Activated T-cell treated with anti-CD3 and anti-CD28 coated beads, Interleukin-2, amount 50 U/mL, for 72 hours (primary cell): ENCODE measurements at places on chromosomes 5 and 9. TPM values are rescaled to one million over a fixed set of nuclear protein-coding genes. Genes with fewer than 3 reads are reported as not detected.
A peak's percentile ranks its signal among the peaks of the same experiment; 100 is the strongest.

CRB2 gene
- not detected for total RNA-seq

GRCh38 chr5:154174091-154174490, 16.4 kb upstream of the GALNT10 start:
- no peaks in the 10 kb centered on the region for H3K36me3 ChIP-seq
- peaks cover 8% of the 10 kb centered on the region for H3K27me3 ChIP-seq
- no peak for DNase-seq

- no peaks in the 10 kb centered on the region for H3K36me3 ChIP-seq
- H3K27me3 ChIP-seq: peaks cover 5% of the 10 kb centered on the region
- no peak for DNase-seq
- H3K27ac ChIP-seq: no peak overlapping the region
Measured at GRCh38 chr5:178337334-178337741, 104.7 kb upstream of the PHYKPL start.

GRCh38 chr5:32057187-32058096, 116.7 kb downstream of the GOLPH3 start:
- no peaks in the 10 kb centered on the region for H3K4me1 ChIP-seq
- no peaks in the 10 kb centered on the region for H3K27me3 ChIP-seq
- H3K4me3 ChIP-seq: no peak overlapping the region
- no peak for DNase-seq
- no peaks in the 10 kb centered on the region for H3K36me3 ChIP-seq

- no peaks in the 10 kb centered on the region for H3K27me3 ChIP-seq
- no peaks in the 10 kb centered on the region for H3K4me1 ChIP-seq
- no peaks in the 10 kb centered on the region for H3K36me3 ChIP-seq
- no peak overlapping the region for H3K27ac ChIP-seq
- no peak overlapping the region for H3K4me3 ChIP-seq
- DNase-seq: no peak
Measured at GRCh38 chr9:12972608-12973589, 198.1 kb downstream of the LURAP1L start.

LCN2 gene
- total RNA-seq: not detected

GRCh38 chr5:28748446-28748845, 1710.1 kb upstream of the CDH9 start:
- no peaks in the 10 kb centered on the region for H3K27me3 ChIP-seq
- H3K27ac ChIP-seq: no peak overlapping the region
- DNase-seq: no peak
- no peaks in the 10 kb centered on the region for H3K4me1 ChIP-seq

JADE2 gene
- total RNA-seq: 88.8 TPM

DNA sequence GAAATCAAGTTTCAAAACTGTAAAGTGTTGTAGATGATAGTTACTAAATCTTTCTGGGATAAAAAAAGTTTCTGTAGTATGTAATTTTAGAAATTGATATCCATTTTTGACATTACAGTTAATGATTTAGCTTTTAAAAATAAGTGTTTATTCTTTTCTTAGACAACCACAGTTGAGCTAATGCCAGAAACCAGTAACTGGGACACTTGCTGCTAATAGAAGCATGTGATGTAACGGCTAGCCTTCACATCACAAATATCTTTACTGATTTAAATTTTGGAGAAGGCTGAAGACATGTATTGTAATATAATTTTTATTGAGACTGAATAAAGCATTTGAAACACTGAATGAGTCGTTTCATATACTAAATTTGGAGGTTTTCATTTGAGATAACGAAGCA, 18.8 kb downstream of the CSNK1G3 start:
- H3K4me1 ChIP-seq: peaks cover 44% of the 10 kb centered on the region
- H3K27ac ChIP-seq: no peak overlapping the region
- H3K27me3 ChIP-seq: no peaks in the 10 kb centered on the region
- H3K4me3 ChIP-seq: no peak overlapping the region

MLANA gene
- not detected for total RNA-seq

SLC34A3 gene
- total RNA-seq: 0.12 TPM

PLPP6 gene
- total RNA-seq: 4.3 TPM

PCDHGA12 gene
- total RNA-seq: 0.17 TPM

DMRT2 gene
- not detected for total RNA-seq

DNA sequence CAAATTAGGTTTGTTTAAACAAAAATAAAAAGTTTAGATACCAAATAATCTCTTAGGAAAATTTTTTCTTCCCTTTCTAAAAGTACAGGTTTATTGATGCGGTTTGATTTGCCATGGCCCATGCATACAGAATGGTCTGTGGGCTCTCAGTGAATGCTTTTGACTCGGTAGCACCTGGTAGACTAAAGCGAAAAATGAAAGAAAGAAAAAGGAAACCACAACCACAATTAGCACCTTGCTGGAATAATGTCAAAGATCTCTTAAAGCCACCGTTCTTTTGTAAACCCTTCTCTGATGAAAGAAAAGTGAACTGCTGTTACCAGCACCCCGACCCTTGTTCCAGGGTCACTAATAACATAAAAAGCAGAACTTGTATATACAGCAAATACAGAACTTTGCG, 157.9 kb downstream of the NFIB start:
- H3K36me3 ChIP-seq: no peaks in the 10 kb centered on the region
- DNase-seq: no peak
- no peaks in the 10 kb centered on the region for H3K4me1 ChIP-seq
- no peak overlapping the region for H3K4me3 ChIP-seq
- peaks cover 14% of the 10 kb centered on the region for H3K27me3 ChIP-seq

DNA sequence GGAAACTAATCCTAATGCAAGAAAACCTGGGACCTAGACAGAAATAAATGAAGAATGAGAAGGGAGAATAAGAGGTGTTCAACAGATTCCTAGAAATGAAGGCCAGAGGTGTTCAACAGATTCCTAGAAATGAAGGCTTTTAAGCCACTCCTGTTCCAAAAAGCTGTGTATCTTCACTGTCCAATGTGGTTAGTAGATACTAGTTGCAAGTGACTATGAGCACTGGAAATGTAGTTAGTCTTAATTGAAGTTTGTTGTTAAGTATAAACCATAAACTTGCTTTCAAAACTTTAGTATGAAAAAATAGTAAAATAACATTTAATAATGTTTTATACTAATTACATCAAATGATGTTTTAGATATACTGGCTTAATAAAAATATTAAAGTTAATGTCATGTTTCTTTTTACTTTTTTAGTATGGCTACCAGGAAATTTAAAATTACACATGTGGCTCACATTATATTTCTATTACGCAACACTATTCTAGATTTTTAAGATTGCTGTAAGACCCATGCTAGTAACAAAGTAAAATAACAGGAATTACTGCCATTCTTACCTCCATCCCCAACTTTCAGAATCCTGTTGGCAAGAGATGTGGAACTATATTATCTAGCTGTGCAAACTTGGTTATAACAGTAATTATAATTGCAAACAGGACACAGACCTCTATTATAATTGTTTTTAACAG, 57.5 kb downstream of the RICTOR start:
- H3K36me3 ChIP-seq: peaks cover 13% of the 10 kb centered on the region
- H3K27me3 ChIP-seq: no peaks in the 10 kb centered on the region
- no peak overlapping the region for H3K27ac ChIP-seq
- no peak for DNase-seq

GRCh38 chr5:125180231-125180829, 433.9 kb upstream of the ZNF608 start:
- DNase-seq: no peak
- H3K27me3 ChIP-seq: no peaks in the 10 kb centered on the region
- no peak overlapping the region for H3K4me3 ChIP-seq
- H3K27ac ChIP-seq: no peak overlapping the region

MSMP gene
- not detected for total RNA-seq

- H3K27ac ChIP-seq: no peak overlapping the region
- no peaks in the 10 kb centered on the region for H3K27me3 ChIP-seq
- peaks cover 18% of the 10 kb centered on the region for H3K36me3 ChIP-seq
- DNase-seq: peak; percentile 72
Measured at GRCh38 chr5:79255786-79256557, 20.0 kb downstream of the JMY start.

FBP1 gene
- 3.3 TPM for total RNA-seq

DNA sequence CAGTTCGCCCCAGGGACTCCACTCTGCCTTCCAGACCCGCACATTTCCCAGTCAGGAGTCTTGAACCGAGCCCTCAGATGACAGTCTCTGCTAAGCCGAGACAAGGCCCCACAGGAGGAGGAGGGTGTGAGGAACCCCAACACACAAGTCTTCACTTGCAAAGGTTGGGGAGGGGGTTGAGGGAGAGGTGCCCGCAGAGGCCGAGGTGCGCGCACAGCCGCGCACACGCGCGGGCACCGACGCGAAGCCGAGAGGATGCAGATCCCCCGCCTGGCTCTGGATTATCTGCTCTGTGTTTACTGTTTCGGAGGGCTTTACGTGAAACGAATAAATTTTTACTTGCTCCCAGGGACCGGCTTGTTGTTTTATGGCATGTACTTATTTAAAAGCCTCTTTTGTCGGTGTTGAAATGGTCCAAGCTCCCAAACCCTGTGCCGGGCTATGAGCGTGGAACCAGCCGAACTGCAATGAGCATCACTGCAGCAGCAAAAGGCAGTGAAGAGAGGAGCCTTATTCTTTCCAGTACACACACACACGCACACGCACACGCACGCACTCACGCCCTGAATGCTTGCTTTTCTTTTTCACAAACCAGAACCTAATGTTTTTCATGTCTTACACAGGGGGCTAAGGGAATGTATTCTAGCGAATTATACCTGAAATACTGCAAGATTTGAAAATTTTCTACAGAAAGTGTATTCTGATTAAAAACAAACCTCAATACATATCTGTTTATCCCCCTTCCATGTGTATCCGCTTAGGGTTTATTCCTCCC, 297.7 kb downstream of the PARP8 start:
- no peak for DNase-seq
- H3K4me1 ChIP-seq: peaks cover 55% of the 10 kb centered on the region
- H3K27me3 ChIP-seq: peaks cover 76% of the 10 kb centered on the region
- no peak overlapping the region for H3K27ac ChIP-seq
- peaks cover 1% of the 10 kb centered on the region for H3K36me3 ChIP-seq
- H3K4me3 ChIP-seq: peak overlapping the region; percentile 74

- H3K4me3 ChIP-seq: no peak overlapping the region
- H3K27me3 ChIP-seq: no peaks in the 10 kb centered on the region
- DNase-seq: no peak
- no peak overlapping the region for H3K27ac ChIP-seq
- peaks cover 3% of the 10 kb centered on the region for H3K36me3 ChIP-seq
- no peaks in the 10 kb centered on the region for H3K4me1 ChIP-seq
Measured at GRCh38 chr9:130878295-130878694, 18.3 kb downstream of the QRFP start.

GRCh38 chr9:109466623-109467590, 31.2 kb downstream of the PTPN3 start:
- H3K36me3 ChIP-seq: no peaks in the 10 kb centered on the region
- H3K27ac ChIP-seq: no peak overlapping the region
- peaks cover 33% of the 10 kb centered on the region for H3K4me1 ChIP-seq

GRCh38 chr9:36808251-36808650, 225.8 kb downstream of the PAX5 start:
- no peaks in the 10 kb centered on the region for H3K4me1 ChIP-seq
- H3K27me3 ChIP-seq: no peaks in the 10 kb centered on the region
- DNase-seq: no peak
- no peak overlapping the region for H3K27ac ChIP-seq
- no peak overlapping the region for H3K4me3 ChIP-seq

DNA sequence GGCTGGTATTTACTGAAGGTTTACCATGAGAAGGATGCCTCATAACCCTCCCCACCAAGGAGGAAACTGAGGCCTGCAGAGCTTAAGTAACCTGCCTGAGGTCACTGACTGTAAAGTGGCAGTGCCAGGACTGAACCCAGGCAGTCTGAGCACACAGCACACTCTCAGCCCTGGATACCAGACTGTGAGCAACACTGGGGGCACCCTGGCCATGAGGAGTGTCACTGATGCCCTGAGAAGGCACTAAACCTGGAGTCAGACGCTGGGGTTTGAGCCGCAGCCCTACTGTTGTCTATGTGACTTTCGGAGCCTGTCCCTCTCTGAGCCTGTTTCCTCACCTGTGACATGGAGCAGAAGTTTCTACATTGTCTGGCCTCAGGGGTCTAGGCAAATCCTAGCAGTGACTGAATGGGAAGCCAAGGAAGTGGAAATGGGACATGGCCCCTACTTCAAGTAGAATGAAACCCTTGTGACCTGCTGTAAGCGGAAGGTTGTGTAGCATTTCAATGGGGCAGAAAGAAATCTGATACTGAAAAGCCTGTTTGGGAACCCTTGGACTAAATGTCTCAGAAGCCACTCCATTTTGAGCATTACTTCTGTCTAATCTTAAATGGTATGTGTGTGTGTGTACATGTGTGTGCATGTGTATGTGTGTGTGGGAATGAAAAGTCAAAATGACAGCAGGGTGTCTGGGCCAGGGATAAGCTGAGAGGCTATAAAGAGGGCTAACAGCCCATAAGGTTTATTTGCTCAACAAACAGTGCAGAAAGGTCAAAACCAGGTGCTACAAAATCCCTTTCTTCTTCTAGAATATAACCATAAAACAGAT, 36.0 kb downstream of the B4GALT1 start:
- no peak for DNase-seq
- no peaks in the 10 kb centered on the region for H3K27me3 ChIP-seq
- peak overlapping the region; percentile 99 for H3K27ac ChIP-seq

DNA sequence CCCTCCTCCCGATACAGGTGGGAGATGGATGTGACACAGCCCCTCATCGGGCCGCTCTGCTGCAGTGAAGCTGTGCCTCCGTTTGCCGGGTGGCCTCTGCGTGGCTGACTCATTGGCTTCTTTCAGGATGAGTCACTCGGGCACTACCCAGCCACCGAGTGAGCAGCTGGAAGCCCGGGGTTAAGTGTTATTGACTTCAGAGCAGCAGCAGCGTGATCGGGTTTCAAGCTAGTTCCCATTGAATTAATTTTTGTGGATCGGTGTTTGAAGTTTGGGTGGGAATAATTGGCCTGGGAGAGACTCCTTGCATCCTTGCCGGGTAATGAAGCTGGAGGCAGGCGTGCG, 266.4 kb upstream of the IRX4 start:
- peaks cover 8% of the 10 kb centered on the region for H3K4me1 ChIP-seq
- H3K27ac ChIP-seq: no peak overlapping the region
- no peak for DNase-seq

- no peaks in the 10 kb centered on the region for H3K36me3 ChIP-seq
- H3K27ac ChIP-seq: no peak overlapping the region
- DNase-seq: no peak
- no peak overlapping the region for H3K4me3 ChIP-seq
Measured at GRCh38 chr5:141864371-141865370, 13.5 kb downstream of the PCDH1 start.

GRCh38 chr5:11248966-11249365, 487.9 kb upstream of the DAP start:
- H3K27me3 ChIP-seq: no peaks in the 10 kb centered on the region
- H3K4me3 ChIP-seq: no peak overlapping the region
- DNase-seq: no peak
- H3K27ac ChIP-seq: no peak overlapping the region
- H3K4me1 ChIP-seq: no peaks in the 10 kb centered on the region

TMEM252 gene
- not detected for total RNA-seq

CD274 gene
- 16.4 TPM for total RNA-seq

- H3K27me3 ChIP-seq: no peaks in the 10 kb centered on the region
- H3K36me3 ChIP-seq: peaks cover 1% of the 10 kb centered on the region
Measured at GRCh38 chr5:37184748-37185364, 64.3 kb downstream of the CPLANE1 start.

- no peak for DNase-seq
- H3K36me3 ChIP-seq: peaks cover 1% of the 10 kb centered on the region
- H3K4me1 ChIP-seq: no peaks in the 10 kb centered on the region
- H3K4me3 ChIP-seq: no peak overlapping the region
Measured at GRCh38 chr5:136726506-136726905, 361.2 kb upstream of the TRPC7 start.
